ENCODE measurements at places on chromosomes 7 and 10. TPM values are rescaled to one million over a fixed set of nuclear protein-coding genes. Genes with fewer than 3 reads are reported as not detected.

MYL10 gene
- not detected for total RNA-seq

PAPOLB gene
- total RNA-seq = 3.9 TPM

GLI3 gene
- 11.6 TPM for total RNA-seq

EIF5AL1 gene
- 0.09 TPM for total RNA-seq

PAX4 gene
- total RNA-seq = not detected

TMEM229A gene
- total RNA-seq = 2.4 TPM

VGF gene
- 21.2 TPM for total RNA-seq

CREB5 gene
- 23.6 TPM for total RNA-seq

NME8 gene
- not detected for total RNA-seq

HOXA5 gene
- not detected for total RNA-seq

XRCC2 gene
- total RNA-seq = 10.0 TPM

MICALL2 gene
- total RNA-seq = 13.5 TPM

ACTR3C gene
- total RNA-seq = 8.3 TPM

OR6B1 gene
- not detected for total RNA-seq

GPR15LG gene
- 0.36 TPM for total RNA-seq

GARIN1A gene
- total RNA-seq = 1.9 TPM

PTPRZ1 gene
- 180 TPM for total RNA-seq

PTCD1 gene
- total RNA-seq = 6.0 TPM

HOXA3 gene
- total RNA-seq = not detected

TFEC gene
- total RNA-seq = 1.6 TPM

Data from cerebellum (tissue), 4 donors.